NCI-H2081 treated with DMSO at 0.1 percent for 48 hours (cell line): ENCODE measurements at places on chromosomes 7 and 10.

DNA sequence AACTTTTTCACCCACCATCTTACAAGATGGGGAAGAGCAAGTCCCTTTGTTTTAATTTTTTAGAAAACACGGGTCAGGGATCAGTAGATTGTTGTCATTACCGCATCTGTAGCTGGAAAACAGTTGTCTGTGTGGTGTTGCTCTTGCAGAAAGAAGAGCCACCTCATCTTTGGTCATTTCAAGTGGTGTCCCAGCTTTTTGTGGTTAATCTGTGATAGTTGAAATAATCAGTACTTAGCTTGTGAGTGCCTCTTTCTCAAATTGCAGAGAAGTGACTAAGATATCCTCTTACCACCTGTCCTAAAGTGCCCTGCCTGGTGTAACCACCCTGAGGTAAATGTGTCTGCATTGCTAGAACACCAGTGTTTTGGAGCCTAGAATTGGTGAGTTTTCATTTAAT lies 5.5 kb downstream of the PRPF18 start:
- DNase-seq: no peak

GRCh38 chr7:67021260-67021659 lies 24.6 kb downstream of the TYW1 start:
- DNase-seq: no peak

DNA sequence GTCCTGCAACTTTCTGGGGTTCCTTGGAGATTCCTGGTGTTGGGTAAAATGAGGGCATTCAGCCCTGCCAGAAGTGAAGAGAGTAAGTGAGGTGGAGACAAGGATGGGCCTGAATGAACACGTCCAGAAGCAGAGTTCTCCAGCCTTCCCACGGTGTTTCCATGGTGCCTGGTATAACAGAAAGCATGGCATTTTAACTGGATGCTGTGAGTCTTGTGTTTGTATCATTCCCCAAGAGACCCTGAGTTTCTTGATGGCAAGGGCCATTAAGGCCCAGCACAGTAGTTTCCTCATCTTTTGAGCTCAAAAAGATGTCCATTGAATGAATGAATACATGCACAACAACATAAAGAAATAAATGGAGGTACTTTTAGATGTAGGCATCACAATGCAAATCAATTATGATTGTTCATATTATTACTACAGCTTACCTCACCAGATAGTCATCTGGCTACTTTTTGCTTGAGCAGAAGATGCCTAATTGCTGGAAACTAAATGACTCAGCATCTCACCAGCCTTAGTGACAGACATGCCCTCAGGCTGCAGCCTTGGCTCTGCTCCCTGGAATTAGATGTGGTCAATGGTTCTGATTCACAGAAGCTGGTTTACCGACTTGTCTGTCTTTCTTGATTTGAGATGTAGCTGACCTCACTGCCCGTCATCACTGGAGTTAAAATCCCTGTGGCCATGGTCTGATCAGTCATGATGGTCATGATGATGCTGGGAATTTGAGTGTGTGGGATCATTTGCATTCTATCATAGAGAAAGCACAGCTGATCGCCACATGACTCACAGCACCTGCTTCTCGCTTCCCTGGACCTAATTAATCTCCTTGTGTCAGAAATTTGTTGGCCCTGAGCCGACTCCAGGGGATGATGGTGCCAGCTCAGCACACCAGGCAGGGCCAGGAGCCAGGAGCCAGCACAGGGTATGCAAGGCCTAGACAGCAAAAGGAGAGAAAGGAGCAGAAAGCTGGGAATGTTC lies 83.9 kb downstream of the CXCL12 start:
- no peak for DNase-seq

DNA sequence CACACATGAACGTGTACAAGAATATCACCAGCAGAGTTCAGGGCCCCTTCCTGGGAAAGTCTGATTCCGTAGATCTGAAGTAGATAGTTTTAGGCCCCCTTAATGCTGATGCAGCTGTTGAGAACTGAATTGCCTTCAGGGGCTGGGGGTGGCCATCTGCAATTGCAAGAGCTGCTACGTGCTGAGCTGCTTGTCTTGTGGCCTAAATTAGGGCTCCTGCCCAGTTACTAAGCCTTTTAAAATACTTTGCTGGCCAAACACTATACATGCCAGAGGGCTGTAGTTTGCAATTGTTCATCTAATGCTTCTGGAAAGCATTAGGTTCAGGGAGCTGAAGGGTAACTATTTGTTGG lies 71.7 kb downstream of the TMEM178B start:
- DNase-seq: no peak

GRCh38 chr7:102953406-102953805 lies 40.6 kb downstream of the LRRC17 start:
- no peak for DNase-seq

GRCh38 chr10:33073641-33074415 lies 115.8 kb upstream of the ITGB1 start:
- DNase-seq: no peak

DNA sequence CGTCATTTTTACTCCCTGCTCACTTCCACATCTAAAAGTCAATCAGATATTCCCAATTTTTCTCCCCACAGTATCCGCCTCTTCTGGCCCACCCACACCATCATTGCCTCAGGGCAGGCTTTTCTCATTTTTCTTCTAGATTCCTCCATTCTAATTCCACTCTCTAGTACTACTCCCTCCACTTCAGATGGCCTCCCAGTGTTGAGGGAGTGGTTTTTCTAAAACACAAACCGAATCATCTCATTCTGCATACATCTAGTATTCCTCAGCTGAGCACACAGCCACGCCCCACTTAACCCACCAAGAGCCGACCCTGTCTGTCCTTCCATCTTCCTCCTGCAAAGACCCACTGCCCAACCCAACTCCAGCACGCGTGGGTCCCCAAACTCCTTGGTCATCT lies 314.9 kb upstream of the NPVF start:
- DNase-seq: no peak

DNA sequence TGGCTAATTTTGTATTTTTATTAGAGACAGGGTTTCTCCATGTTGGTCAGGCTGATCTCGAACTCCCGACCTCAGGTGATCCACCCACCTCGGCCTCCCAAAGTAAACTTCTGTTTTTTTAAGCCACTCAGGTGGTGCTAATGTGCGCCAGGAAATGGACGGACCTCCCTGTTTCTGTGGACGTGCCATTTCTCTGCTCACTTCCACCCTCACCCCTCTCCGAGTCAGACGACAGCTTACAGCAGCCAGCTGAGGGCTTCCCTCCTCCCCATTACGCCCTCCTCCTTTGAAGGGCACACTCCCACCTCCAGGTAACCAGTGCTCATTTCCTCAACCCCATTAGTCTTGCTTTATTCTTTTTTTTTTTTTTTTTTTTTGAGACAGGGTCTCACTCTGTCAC lies 41.7 kb upstream of the EZH2 start:
- no peak for DNase-seq

- DNase-seq: no peak
These were observed 983 bp downstream of the TNRC18 start for GRCh38 chr7:5422396-5423305.

DNA sequence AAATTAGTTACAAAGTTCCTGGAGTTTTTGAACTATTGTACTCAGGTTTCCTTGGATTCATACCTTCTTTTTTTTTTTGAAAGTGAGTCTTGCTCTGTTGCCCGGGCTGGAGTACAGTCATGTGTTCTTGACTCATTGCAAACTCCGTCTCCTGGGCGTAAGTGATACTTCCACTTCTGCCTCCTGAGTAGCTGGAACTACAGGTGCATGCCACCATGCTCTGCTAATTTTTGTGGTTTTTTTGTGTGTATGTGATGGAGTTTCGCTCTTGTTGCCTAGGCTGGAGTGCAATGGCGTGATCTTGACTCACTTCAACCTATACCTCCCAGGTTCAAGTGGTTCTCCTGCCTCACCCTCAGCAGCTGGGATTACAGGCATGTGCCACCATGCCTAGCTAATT lies 22.3 kb downstream of the MCM10 start:
- no peak for DNase-seq

GRCh38 chr7:38276096-38276877 lies 2.9 kb upstream of the TARP start:
- no peak for DNase-seq

DNA sequence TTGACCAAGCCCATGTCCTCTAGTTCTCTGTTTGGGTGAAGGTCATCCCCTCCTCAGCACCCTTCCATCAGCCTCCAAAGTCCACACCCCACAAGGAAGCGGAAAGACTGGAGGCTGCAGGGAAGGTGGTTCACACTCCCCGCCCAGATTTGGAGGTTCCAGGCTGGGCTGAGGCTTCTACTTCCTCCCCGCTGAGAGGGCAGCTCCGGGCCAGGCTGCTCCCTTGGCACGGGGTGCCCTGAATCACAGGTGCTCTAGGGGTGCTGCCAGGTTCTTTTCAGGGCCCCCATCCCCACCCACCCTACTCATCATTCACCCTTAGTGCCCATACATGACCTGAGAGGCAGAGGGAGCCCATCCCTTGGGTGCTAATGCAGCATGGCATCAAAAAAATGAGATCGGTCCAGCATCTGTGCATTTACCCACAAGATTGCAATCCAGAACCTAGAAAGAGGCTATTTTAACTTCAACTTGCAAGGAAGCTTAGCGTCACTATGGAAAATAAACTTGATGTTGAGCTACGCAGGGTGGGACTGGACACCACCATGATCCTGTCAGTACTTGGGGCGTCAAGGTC lies 47.3 kb upstream of the ZMIZ1 start:
- no peak for DNase-seq

DNA sequence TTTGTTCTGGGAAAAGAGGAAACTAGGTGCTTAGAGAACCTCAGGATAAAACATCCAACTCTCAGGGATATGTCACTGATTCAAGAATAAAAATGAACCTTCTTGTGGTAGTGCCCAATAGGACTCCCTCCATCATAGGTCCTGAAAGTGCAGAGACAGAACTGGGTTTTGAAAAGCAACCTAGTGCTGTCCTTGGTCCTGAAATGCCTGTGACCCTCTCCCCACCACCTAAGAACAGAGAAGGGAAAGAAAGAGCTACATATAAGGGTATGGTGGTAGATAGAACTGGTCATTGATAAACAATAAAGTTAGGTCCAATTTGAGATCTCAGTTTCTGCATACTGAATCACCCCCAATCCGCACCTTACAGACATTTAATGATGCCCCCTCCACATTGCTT lies 953.3 kb downstream of the XPNPEP1 start:
- no peak for DNase-seq

- DNase-seq: no peak
These were observed 18.3 kb upstream of the TNRC18 start for GRCh38 chr7:5441840-5442503.

DNA sequence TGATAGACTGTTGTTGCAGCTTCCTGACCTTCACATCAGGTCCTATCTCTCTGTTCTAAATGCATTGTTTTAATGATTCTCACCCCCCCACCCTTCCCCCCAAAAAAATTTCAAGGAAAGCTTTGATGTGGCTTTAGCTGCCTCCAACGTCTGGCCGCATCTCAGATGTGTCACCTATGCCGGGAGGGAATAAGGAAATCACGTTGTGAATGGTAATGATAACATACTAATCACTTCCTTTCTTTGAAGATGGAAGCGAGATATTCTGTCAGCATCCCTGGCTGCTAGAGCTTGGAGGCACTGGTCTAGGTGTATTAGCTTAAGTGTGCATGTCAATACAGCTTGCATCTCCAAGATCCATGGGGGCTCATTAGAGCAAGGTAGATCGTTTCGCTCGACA lies 89.6 kb downstream of the VTI1A start:
- DNase-seq: no peak

DNA sequence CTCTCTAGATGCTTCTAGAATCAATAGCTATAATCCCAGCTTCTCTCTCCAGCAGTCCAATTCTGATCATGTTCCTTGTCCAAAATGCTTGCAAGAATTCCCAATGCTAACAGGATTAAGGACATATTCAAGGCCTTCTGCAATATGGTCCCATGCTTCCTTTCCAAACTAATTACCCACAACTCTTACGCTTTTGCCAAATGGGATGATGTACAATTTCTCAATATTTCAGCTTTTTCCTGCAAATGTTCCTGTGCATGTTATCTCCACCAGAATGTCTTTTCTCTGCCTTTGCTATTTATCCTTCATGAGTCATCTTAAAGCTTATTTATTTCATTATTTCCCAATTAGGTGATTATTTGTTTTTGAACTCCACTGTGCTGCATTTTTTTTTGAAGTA lies 556.4 kb downstream of the SORCS1 start:
- no peak for DNase-seq

DNA sequence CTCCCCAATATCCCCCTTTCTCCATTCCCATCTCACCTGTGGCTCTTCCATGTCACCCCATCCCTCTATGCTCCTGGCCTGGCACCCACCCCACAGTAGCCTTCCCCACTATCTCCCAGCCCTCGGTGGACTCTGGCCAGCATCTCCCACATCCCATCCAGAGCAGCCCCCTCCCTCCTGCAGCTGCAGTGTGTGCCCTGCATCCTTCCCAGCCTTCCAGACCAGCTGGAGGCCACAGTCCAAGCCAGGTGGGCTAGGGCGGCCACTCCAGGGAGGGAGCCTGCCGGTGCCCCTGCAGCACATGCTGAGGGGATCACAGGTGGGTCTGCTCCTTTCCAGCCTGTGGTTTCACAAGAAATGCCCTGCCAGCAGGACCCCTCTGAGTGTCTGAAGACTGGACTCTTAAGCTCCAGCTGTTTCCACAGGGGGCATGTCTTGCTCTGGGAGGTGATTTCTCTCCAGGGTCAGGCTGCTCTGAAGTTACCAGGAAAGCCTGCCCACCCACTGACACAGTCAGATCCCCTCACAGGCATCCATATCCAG lies 90.9 kb upstream of the PPIF start:
- DNase-seq: no peak

DNA sequence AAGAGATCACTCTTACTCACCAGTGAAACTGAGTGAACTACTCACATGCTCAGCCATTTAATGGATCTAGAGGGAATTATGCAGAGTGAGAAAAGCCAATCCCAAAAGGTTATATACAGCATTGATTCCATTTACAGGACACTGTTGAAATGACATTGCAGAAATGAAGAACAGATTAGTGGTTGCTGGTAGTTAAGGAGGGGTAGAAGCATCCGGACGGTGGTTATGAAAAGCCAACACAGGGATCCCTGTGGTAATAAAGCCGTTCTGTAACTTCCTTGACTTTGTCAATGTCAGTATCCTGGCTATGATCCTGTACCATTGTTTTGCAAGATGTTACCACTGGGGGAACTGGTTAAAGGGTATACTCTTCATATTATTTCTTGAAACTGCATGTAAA lies 253.4 kb downstream of the USP6NL start:
- DNase-seq: no peak

- no peak for DNase-seq
These were observed 436.1 kb upstream of the FOXK1 start for GRCh38 chr7:4245866-4246470.

DNA sequence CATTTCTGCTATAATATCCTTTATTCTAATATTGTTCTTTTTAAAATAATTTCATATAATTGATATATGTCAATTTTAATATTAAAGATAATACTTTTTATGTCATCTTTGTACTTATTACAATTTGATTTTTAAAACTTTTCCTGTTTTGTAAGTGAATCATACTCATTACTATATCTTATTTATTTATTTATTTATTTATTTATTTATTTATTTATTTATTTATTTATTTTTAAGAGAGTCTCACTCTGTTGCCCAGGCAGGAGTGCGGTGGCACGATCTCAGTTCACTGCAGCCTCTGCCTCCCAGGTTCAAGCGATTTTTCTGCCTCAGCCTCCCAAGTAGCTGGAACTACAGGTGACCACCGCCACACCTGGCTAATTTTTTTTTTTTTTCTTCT lies 215.3 kb downstream of the SUGCT start:
- no peak for DNase-seq

GRCh38 chr7:14734839-14735321 lies 167.7 kb downstream of the DGKB start:
- no peak for DNase-seq
